Effector memory CD4-positive, alpha-beta T cell (primary cell): ENCODE measurements at places on chromosomes 5 and 9.

- DNase-seq: no peak
Observed at GRCh38 chr9:112867275-112867991, 23.2 kb downstream of the SLC46A2 start.

- DNase-seq: no peak
Observed at GRCh38 chr5:131607903-131608540, 27.0 kb downstream of the RAPGEF6 start.

- DNase-seq: no peak
Observed at GRCh38 chr9:12956261-12956660, 181.4 kb downstream of the LURAP1L start.

DNA sequence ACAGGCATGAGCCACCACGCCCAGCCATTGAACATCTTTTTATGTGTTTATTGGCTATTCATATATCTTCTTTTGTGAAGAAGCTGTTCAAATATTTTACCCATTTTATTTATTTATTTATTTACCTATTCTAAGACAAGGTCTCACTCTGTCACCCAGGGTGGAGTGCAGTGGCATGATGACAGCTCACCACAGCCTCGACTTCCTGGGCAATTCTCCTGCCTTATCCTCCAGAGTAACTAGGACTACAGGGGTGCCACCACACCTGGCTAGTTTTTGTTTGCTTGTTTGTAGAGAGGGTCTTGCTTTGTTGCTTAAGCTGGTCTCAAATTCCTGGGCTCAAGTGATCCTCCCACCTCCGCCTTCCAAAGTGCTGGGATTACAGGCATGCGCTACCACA, 33.5 kb downstream of the NAIF1 start:
- DNase-seq: peak; percentile 14
